ENCODE measurements at places on chromosomes 7 and 10.

DNA sequence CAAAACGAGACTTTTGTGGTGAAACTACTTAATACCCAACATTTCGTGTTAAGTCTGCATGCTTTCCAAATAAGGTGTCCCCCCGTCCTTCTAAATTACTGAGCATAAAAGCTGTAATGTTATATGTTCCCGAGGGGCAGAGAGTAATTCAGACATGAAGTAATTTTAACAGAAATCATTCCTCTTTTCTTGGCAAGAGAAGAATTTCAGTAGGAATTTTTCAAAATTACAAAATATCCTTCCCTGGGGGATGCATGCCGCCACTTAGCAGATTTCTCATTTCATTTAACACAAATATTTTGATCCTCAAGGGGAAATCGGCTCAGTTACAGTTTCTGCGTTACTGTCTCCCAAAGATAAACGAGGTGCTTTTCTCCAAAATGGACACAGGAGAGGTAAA lies 213.2 kb upstream of the RHOBTB1 start:
- no peak for DNase-seq

GRCh38 chr10:132223156-132223590 lies 36.4 kb downstream of the DPYSL4 start:
- peak; percentile 29 for DNase-seq

DNA sequence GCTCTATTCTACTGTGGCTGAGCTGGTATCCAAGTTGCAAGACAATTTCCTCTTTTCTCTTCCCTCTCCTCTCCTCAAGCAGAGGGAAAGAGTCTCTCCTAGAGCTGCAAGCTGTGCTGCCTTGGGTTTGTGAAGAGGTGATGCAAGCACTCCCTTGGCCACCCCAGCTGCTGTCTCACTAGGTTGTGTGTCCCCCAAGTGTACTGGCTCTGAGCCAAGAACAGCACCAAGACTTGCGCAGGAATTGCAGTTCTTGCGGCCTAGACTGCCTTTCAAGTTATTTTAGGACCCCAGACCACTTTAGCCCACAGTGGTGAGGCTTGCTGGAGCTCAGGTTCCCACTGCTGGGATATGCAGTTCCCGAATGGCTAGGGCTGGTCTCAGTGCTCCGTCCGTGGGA lies 411.6 kb downstream of the DPP6 start:
- no peak for DNase-seq

GRCh38 chr10:14074062-14074884 lies 256.5 kb downstream of the FRMD4A start:
- DNase-seq, result no peak

GRCh38 chr10:30074933-30075332 lies 15.5 kb upstream of the JCAD start:
- DNase-seq, result no peak

DNA sequence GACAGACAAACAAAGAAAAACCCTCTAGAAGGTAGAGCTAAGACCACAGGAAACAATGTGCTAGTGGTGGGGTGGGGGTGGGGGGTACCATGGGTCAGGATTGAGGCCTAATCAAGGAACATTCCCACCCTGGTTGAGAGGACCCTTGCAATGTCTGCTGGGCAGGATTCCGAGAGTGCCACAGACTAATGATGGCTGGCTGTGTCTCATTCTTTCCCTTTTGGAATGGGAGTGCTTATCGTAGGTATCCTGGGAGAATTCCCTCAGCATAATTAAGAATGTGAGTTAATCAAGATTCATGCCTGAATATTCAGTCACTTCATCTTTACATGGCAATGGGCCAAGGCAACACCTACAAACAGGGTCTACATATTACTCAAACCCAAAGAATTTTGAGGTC lies 14.7 kb upstream of the MTPN start:
- no peak for DNase-seq

Data from activated CD4-positive, CD25-positive, alpha-beta regulatory T cell (primary cell).